ENCODE measurements at places on chromosomes 3 and 15.

DNA sequence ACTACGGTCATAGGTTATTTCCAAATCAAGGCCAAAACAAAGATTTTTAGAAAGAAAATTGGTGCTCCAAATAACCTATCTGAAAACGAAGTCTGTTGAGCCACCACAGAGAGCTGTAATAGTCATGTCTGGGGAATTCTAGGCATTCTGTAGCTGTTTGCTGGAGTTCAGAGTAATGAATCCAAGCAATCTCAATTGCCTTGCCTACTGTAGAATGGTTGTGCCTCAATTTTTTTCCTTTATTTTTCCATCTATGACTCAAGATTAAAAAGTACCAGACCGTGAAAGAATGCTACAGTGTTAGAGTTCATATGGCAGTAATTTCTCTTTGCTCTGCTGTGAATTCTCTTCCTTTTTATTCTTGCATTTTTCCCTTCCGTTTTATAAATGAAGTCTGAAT, 1007.2 kb upstream of the ALCAM start:
- no peak for DNase-seq

GRCh38 chr15:87135109-87135508, 1055.4 kb downstream of the AGBL1 start:
- DNase-seq: no peak

- DNase-seq: no peak
These were observed 7.9 kb upstream of the UBXN7 start for GRCh38 chr3:196440041-196440537.

GRCh38 chr3:66785191-66785909, 212.8 kb upstream of the KBTBD8 start:
- DNase-seq: no peak

GRCh38 chr3:171168086-171168485, 141.6 kb upstream of the SLC2A2 start:
- DNase-seq: peak; percentile 59

GRCh38 chr3:53026382-53027162, 19.3 kb downstream of the SFMBT1 start:
- DNase-seq: no peak

- DNase-seq: peak; percentile 35
These were observed 33.8 kb downstream of the DRD3 start for GRCh38 chr3:114144909-114145688.

GRCh38 chr3:60190073-60190472, 1061.2 kb downstream of the FHIT start:
- no peak for DNase-seq

- no peak for DNase-seq
These were observed 116.6 kb downstream of the MFSD1 start for GRCh38 chr3:158918451-158918850.

- no peak for DNase-seq
These were observed 85.1 kb upstream of the TRA2B start for GRCh38 chr3:186022931-186023330.

DNA sequence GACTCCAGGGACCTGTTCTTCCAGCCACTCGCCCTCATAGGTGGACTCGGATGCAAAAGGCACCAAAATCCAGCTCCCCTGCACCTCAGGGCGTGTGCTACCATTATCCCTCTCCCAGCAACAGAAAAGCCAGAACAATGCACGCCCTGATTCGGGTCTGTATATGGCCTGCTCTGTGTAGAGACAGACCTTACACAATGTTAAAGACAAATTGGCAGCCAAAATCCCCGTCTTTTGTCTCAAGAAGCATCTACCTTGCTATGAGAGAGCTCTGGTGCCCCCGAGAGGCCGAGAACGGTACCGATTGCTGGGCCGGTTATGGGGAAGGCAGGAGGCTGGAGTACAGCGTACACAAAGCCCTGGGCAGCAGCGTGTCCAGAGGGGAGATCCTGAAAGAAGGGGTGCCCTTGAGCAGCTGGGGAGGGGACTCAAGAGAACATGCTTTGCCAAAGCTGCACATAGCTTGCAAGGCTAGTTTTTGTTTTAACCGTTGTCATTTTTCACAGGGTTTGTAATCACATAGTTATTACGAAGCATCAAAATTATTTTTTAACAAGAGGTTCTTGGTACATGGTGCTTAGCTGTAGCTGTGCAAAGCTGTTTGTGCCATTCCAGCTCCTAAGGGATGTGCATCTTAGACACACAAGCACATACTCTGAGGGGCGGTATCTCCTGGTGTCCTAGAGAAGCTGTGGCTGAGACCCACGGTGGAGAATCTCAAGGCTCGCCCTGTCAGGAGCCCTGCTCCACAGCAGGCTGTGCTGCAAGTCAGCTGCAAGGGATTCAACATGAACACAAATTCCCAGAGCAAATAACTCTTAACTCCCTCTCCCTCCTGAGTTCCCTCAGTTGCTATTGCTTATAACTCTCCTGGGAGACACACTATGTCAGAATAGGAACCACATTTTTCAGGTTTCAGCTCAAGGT, 461.5 kb upstream of the PPP2R3A start:
- DNase-seq: peak; percentile 88

All from WERI-Rb-1 (cell line).